ENCODE measurements at places on chromosomes 5 and 9. TPM values are rescaled to one million over a fixed set of nuclear protein-coding genes. Genes with fewer than 3 reads are reported as not detected.

DNA sequence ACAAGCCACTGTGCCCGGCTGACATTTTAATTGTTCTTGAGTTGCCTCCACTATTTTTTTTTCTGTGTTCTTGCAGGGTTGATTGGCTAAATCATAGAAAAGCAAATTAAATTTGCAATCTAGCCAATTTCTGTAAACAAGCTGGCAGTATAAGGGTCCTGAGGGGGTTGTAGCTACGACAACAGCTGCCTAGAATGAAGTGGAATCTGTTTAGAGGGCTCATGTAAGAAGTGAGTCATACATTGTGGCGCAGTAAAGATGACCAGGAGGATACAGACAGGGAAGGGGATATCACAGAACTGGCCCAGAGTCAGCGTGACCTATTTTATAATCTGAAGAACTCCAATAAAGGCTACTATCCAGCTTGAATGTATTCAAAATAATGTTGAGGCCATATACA, 82.2 kb upstream of the TLE1 start:
- H3K4me1 ChIP-seq = no peaks in the 10 kb centered on the region
- H3K27me3 ChIP-seq = no peaks in the 10 kb centered on the region
- no peak for DNase-seq
- no peak overlapping the region for H3K4me3 ChIP-seq
- no peaks in the 10 kb centered on the region for H3K36me3 ChIP-seq
- H3K27ac ChIP-seq = no peak overlapping the region

- no peaks in the 10 kb centered on the region for H3K27me3 ChIP-seq
- no peak for DNase-seq
- H3K4me1 ChIP-seq = peaks cover 4% of the 10 kb centered on the region
- no peak overlapping the region for H3K4me3 ChIP-seq
- no peak overlapping the region for H3K27ac ChIP-seq
Observed at GRCh38 chr5:90983148-90983547, 400.0 kb downstream of the ARRDC3 start.

GRCh38 chr9:95101326-95101725, 216.2 kb downstream of the FANCC start:
- H3K36me3 ChIP-seq = peaks cover under 1% of the 10 kb centered on the region
- H3K27me3 ChIP-seq = no peaks in the 10 kb centered on the region
- no peak for DNase-seq
- peak overlapping the region; percentile 84 for H3K27ac ChIP-seq
- H3K4me3 ChIP-seq = no peak overlapping the region

- H3K4me3 ChIP-seq = no peak overlapping the region
- H3K27ac ChIP-seq = no peak overlapping the region
- H3K36me3 ChIP-seq = no peaks in the 10 kb centered on the region
- H3K27me3 ChIP-seq = no peaks in the 10 kb centered on the region
Observed at GRCh38 chr5:97229196-97229595, 46.1 kb upstream of the RIOK2 start.

DNA sequence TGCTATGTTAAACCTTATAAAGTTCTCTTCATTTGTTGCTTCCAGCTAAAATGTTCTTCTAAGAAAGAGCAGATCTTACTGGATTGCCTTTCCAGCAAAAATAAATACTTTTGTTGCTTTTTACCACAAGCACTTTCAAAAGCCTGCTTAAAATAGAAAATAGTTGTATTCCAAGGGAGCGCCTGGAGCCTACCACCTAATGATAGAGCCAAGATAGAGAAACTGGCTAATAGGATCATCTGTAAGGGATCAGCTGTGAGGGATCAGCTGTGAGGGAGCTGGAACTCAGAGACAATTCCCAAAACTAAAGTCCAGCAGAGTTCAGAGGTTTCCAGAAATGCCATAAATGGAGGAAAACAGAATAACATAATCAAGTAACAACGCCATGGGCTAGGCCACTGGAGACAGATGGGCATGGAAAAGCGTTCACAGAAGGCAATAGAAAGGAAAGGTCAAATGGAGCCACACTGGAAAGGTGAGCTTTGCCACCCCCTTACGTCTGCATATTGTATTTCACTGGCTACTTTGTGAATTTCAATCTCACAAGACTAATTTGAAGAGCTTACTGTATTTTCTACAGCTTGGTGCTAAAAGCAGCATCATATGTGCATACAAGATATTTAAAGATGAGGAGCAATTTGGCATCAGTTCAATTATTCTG, 140.6 kb upstream of the TLE4 start:
- no peak overlapping the region for H3K4me3 ChIP-seq
- no peaks in the 10 kb centered on the region for H3K36me3 ChIP-seq
- no peak for DNase-seq

DNA sequence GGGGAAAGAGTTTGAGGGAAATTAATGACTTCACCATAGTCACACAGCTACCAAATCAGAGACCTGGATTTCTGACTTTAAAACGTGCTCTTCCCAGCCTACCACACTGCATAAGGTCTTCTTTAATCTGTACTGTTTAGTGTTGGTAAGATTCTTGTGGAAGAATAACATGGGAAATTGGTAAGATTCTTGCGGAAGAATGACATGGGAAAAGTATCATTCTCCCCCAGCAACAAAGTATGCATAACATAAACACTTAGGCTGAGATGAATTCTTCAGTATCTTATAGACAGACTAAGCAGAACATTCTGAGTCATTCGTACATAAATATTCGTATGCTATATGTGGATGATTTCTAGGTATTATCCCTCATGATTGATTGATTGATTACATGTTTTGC, 170.4 kb downstream of the FOCAD start:
- no peak for DNase-seq
- H3K27me3 ChIP-seq = no peaks in the 10 kb centered on the region
- no peaks in the 10 kb centered on the region for H3K36me3 ChIP-seq
- no peaks in the 10 kb centered on the region for H3K4me1 ChIP-seq
- no peak overlapping the region for H3K27ac ChIP-seq
- H3K4me3 ChIP-seq = no peak overlapping the region

GRCh38 chr5:14399054-14399692, 182.4 kb upstream of the OTULINL start:
- no peaks in the 10 kb centered on the region for H3K27me3 ChIP-seq
- peaks cover 35% of the 10 kb centered on the region for H3K36me3 ChIP-seq
- no peak for DNase-seq
- no peak overlapping the region for H3K4me3 ChIP-seq
- peak overlapping the region; percentile 21 for H3K27ac ChIP-seq

The SV2C gene
- total RNA-seq = not detected

The ECSCR gene
- total RNA-seq = 4.2 TPM

DNA sequence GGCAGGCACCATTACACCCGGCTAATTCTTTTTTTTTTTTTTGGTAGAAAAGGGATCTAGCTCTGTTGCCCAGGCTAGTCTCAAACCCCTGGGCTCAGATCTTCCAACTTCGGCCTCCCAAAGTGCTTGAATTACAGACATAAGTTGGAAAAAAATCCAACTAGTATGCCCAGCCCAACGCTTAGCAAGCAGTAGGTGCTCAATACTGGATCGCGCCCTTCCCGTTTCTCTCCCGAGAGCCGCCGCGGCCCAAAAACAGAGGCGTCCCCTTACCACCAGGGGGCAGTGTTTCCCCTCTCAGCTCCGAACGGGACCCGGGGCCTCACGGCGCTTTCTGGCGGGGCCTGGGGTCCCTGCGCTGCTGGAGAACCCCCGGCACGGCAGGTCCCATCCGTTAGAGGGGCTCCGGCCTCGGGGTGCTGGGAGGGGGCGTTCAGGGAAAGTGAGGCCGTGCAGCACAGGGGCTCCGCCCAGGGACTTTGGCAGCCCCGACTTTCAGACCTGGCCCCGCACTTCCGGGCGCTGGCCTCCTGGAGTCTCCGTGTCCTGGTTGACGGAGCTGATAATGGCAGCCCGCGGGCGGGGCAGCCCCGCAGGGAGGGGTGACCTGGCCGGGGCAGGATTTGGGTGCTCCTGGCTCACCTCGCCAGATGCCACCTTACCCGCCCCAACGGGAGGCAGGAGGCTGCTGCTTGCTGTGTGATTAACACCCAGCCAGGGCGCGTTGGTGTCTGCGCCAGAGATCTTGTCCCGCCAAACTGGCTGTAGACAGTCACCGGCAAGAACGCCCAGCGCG, 15.2 kb downstream of the PTGES start:
- H3K36me3 ChIP-seq = peaks cover 12% of the 10 kb centered on the region
- H3K4me3 ChIP-seq = peak overlapping the region; percentile 61
- H3K27me3 ChIP-seq = peaks cover 4% of the 10 kb centered on the region
- peak; percentile 91 for DNase-seq
- peak overlapping the region; percentile 72 for H3K27ac ChIP-seq

The TEX48 gene
- not detected for total RNA-seq
